NCI-H1436 (cell line): ENCODE measurements at places on chromosomes 4 and X.

GRCh38 chr4:11698846-11699590 lies 270.3 kb upstream of the HS3ST1 start:
- DNase-seq = no peak

DNA sequence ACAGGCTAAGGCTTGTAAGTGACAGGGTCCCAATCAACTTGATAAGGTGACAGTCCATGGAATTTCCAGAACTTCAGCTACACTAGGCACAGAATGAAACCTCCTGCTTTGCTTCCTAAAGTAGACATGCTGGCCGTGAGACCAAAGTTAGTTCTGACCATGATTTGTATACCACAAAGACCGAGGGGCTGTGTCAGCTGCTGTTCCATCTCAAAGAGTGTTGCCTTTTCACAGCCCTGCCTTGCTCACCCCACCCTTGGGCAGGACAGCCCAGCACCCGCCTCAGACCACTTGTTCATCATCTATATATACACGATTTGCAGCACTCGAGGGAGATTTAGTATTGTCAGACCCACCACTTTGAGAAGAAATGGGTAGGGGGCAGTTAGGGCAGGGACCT lies 5.3 kb downstream of the IDS start:
- no peak for DNase-seq

DNA sequence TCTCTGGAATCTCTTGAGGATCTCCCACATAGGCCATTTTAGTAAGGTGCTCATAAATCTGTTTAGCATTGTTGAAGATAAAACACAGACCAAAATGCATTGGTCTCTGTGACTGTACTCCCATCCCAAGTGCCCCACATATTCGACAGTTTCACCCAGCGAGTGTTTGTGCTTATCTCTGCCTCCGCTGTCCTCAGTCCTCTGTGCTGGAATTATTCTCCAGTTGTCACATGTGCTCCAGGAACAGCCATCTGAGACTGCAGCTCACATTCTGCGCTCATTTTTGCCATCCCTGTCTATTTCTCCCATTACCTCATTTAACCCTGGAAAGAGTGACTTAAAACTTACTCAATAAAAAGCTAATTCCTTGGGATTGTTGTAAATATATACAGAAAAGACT lies 27.6 kb upstream of the DCHS2 start:
- DNase-seq = no peak

- DNase-seq = no peak
Measured at GRCh38 chrX:107755721-107756120, 19.9 kb downstream of the TSC22D3 start.

DNA sequence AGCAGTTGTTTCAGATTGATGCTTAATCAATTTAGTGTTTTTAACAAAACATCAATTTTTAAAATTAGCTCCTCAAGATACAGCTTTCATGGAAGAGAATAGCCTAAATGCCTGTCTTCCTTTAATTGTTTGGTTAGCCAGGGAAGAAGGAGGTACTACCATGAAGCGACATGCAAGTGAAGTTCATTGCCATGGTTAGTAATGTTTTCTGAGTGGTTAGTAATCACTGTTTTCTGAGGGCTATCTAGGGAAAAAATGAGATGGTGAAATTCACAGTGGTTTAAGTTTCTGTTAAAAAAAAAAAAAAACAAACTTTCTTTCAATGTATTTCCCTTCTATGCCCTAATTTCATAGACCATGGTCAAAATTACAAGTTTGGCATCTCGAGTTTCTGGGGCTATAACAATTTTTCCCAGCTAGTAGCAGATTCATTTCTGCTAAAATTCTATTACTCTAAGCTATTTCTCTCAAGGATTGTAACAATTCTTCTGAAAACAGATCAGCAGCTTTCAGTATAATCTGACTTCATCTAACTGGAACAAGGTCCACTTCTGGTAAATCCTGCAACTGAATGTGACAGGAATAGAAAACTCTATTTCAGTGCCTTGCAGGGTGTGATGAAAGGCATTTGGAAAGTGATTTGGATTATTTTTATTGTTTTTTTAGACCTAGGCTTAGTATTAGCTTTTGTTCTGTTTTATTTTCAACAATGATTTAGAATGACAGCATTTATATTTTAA lies 157.0 kb downstream of the PCDH18 start:
- no peak for DNase-seq

DNA sequence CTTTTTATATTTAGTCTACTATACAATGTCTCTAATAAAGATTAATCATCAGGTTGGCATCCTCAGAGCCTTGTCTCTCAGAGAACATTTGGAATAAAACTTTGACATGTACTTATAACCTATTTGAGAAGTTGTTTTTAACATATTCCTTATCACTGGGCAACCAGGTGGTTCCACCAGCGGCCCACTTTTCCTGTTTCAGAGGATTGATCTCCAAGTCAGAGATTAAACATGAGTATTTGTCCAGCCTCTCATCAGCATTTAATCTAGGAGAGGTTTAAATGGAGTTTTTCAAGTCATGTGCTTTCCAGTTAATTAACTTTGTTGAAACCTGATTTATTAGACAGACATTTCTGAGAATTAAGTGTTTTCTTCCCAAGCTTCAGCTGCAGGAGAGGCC lies 345.5 kb downstream of the GRXCR1 start:
- DNase-seq = no peak

DNA sequence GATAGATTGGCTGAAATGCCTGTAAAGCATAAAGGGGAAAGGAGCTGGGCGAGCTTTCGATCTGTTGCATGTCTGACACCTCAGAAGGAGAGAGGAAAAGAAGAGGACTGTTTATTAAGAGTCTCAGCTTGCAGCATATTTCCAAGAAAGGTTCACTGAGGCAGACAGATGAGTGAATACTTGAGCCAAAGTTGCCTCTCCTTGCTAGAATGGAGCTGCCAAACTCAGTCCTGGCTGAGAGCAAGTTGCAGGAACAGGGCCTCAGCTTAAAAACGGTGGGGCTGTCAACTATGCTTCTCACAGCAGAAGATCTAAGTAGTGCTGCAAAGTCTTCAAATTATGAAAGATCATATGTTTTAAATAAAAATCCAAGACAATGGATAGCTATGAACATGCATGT lies 707.5 kb downstream of the PCDH7 start:
- no peak for DNase-seq

GRCh38 chr4:78742300-78742699 lies 33.9 kb upstream of the BMP2K start:
- no peak for DNase-seq

GRCh38 chr4:54440394-54441136 lies 211.5 kb downstream of the PDGFRA start:
- peak; percentile 3 for DNase-seq

DNA sequence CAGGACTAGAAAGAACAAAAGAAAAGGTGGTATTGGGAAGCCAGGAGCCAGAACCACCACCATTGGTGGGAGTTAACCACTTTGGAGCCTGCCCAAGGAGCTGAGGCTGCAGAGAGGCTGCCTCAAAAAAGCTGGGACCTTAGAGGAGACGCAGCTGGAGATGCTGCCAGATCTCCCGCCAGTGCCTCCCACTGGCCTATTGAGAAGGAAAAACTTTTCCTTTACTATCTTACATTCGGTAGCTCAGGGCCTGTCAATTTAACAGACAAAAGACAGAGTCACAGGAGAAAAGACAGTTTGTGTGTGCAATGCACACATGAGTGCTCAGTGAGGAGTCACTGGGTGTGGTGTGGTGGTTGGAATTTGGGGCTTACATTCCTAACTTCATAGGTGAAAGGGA lies 52.4 kb upstream of the HPSE start:
- no peak for DNase-seq

- no peak for DNase-seq
Measured at GRCh38 chrX:49266523-49267445, 2.3 kb upstream of the FOXP3 start.
